ENCODE measurements at places on chromosomes 12 and 14.

GRCh38 chr12:120224304-120225199, 23.6 kb upstream of the RPLP0 start:
- H3K36me3 ChIP-seq = peaks cover 31% of the 10 kb centered on the region
- H3K4me1 ChIP-seq = peaks cover 86% of the 10 kb centered on the region
- no peak for DNase-seq

GRCh38 chr14:105019861-105020814, 745 bp downstream of the CDCA4 start:
- H3K36me3 ChIP-seq = peaks cover 7% of the 10 kb centered on the region
- peak overlapping the region; percentile 88 for H3K4me3 ChIP-seq
- H3K4me1 ChIP-seq = peaks cover 54% of the 10 kb centered on the region
- no peaks in the 10 kb centered on the region for H3K27me3 ChIP-seq
- no peak for DNase-seq

GRCh38 chr14:63899953-63900352, 47.1 kb downstream of the SYNE2 start:
- H3K4me1 ChIP-seq = peaks cover 29% of the 10 kb centered on the region
- no peak for DNase-seq
- H3K36me3 ChIP-seq = no peaks in the 10 kb centered on the region
- H3K4me3 ChIP-seq = no peak overlapping the region

- H3K4me3 ChIP-seq = no peak within 1 kb of the TSS
- H3K36me3 ChIP-seq = no peaks in the 10 kb centered on the region
- H3K4me1 ChIP-seq = no peaks in the 10 kb centered on the region
- no peak for DNase-seq
- no peaks in the 10 kb centered on the region for H3K27me3 ChIP-seq
- H3K27ac ChIP-seq = no peak within 1 kb of the TSS
These were observed at the start of gene SLCO1A2 for GRCh38 chr12:21334771-21335325. Gene SLCO1A2, minus strand, starts transcription at chr12:21334917. Its CDS starts 270 bp downstream, at chr12:21334647.

GRCh38 chr14:100905166-100905565, 1.6 kb upstream of the RTL1 start:
- H3K4me1 ChIP-seq = no peaks in the 10 kb centered on the region
- no peaks in the 10 kb centered on the region for H3K27me3 ChIP-seq
- no peaks in the 10 kb centered on the region for H3K36me3 ChIP-seq
- no peak for DNase-seq
- H3K4me3 ChIP-seq = no peak overlapping the region

DNA sequence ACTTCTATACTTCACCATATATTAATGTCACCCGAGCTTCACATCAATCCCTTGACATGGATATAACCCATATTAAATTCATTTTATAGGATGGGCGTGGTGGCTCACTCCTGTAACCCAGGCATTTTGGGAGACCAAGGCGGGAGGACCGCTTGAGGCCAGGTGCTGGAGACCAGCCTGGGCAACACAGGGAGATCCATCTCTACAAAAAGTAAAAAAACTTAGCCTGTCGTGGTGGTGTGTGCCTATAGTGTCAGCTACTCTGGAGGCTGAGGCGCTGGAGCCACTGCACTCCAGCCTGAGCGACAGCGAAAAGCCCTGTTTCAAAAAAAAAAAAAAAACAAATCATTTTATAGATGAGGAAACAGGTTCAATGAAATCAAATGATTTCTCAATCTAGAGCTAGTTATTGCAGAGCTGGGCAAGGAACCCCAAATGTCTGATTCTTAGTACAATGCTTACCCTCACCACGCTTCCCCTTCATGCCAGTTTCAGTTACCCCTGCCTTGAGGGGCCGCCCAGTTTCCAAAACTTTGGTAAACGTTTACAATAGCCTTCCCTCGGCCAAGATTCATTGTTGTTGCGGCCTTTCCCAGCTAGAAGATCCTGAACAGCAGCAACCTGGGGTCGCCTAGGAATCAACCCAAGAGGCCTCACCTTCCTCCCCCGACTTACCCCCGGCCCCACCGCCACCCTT, 751 bp downstream of the PSMB5 start:
- peak overlapping the region; percentile 98 for H3K27ac ChIP-seq
- DNase-seq = no peak
- H3K4me1 ChIP-seq = no peaks in the 10 kb centered on the region
- H3K27me3 ChIP-seq = no peaks in the 10 kb centered on the region
- peaks cover 8% of the 10 kb centered on the region for H3K36me3 ChIP-seq
- peak overlapping the region; percentile 90 for H3K4me3 ChIP-seq

DNA sequence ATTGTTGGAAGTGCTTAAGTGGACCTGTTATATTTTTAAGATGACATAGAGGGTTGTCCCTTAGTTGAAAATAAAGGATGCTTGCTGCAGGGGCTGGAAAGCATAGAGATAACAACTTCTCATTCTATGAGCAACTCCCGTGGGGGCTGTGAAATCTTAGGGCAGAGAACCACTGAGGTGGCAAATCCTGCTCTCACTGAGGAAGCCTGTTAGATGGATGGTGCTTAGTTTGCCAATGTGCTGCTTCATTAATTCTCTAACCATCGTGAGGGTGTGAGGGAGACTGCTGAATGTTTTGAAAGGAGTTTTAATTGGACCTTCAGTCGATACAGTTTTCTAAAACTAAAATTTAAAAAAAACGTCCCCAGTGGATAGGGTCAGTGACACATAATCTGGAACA, 46.5 kb downstream of the PTPRO start:
- H3K36me3 ChIP-seq = no peaks in the 10 kb centered on the region
- no peaks in the 10 kb centered on the region for H3K27me3 ChIP-seq
- H3K27ac ChIP-seq = no peak overlapping the region
- H3K4me3 ChIP-seq = no peak overlapping the region
- DNase-seq = no peak
- H3K4me1 ChIP-seq = no peaks in the 10 kb centered on the region

GRCh38 chr12:50581226-50582184, 76.7 kb downstream of the DIP2B start:
- H3K36me3 ChIP-seq = no peaks in the 10 kb centered on the region
- H3K4me3 ChIP-seq = no peak overlapping the region
- no peak overlapping the region for H3K27ac ChIP-seq
- H3K4me1 ChIP-seq = peaks cover 8% of the 10 kb centered on the region

- no peaks in the 10 kb centered on the region for H3K36me3 ChIP-seq
- no peak overlapping the region for H3K27ac ChIP-seq
- DNase-seq = no peak
- H3K27me3 ChIP-seq = no peaks in the 10 kb centered on the region
These were observed 230.7 kb downstream of the BCL11B start for GRCh38 chr14:99041141-99041819.

GRCh38 chr14:68495101-68496039, 297.5 kb downstream of the ZFP36L1 start:
- no peaks in the 10 kb centered on the region for H3K36me3 ChIP-seq
- H3K4me3 ChIP-seq = no peak overlapping the region
- H3K4me1 ChIP-seq = no peaks in the 10 kb centered on the region
- no peak for DNase-seq

- H3K4me1 ChIP-seq = no peaks in the 10 kb centered on the region
- no peak for DNase-seq
- H3K36me3 ChIP-seq = no peaks in the 10 kb centered on the region
- H3K27ac ChIP-seq = no peak overlapping the region
- no peaks in the 10 kb centered on the region for H3K27me3 ChIP-seq
These were observed 310.1 kb downstream of the SYT1 start for GRCh38 chr12:79174626-79175025.

GRCh38 chr12:48106681-48107613, 1.1 kb upstream of the SENP1 start:
- H3K27me3 ChIP-seq = no peaks in the 10 kb centered on the region
- H3K4me3 ChIP-seq = peak overlapping the region; percentile 94
- peaks cover 8% of the 10 kb centered on the region for H3K36me3 ChIP-seq
- H3K27ac ChIP-seq = peak overlapping the region; percentile 100
- peaks cover 20% of the 10 kb centered on the region for H3K4me1 ChIP-seq
- no peak for DNase-seq

GRCh38 chr14:49893309-49894213, 679 bp downstream of the ARF6 start:
- peak overlapping the region; percentile 97 for H3K27ac ChIP-seq
- DNase-seq = no peak
- H3K4me3 ChIP-seq = peak overlapping the region; percentile 80
- H3K27me3 ChIP-seq = no peaks in the 10 kb centered on the region
- peaks cover 7% of the 10 kb centered on the region for H3K36me3 ChIP-seq
- peaks cover 3% of the 10 kb centered on the region for H3K4me1 ChIP-seq

- no peak overlapping the region for H3K27ac ChIP-seq
- H3K36me3 ChIP-seq = no peaks in the 10 kb centered on the region
- H3K4me1 ChIP-seq = no peaks in the 10 kb centered on the region
- no peak for DNase-seq
These were observed 30.1 kb downstream of the NPC2 start for GRCh38 chr14:74462993-74463392.

DNA sequence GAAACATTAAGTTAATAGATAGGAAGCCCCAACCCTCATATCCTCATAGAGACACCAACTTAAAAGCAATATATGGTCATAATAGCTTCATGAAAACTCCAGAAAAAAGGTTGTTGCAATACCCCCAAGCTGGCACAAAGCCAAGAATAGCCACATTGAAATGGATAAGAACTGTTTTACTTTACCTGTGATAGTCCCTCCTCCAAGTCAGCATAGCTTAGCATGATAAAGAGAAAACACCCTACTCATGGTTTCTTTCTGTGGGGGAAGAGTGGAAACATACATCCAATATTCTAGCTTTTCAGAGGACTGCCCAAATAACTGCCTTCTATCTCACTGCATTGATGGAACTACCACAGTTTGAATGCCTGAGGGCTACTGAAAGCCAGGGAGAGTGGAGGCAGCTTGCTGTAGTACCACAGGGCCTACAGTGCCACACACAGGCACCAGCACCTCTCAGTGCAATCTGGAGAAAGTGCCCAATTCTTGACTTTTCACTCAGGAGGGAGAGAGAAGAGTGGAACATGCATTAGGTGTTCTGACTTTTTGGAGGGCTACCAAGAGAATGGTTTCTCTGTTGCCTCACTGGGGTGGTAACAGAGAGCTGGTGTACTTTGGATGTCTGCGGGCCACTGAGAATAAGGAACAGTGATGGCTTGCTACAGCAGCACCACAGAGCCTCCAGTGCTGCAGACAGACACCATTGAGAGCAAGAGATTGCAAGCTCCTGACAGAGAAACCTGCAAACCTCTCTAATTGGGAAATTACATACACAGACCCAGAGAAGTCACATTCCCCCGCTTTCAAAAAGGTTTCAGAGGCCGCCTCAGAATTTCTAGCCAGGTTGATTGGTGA, 157.1 kb upstream of the GARIN2 start:
- H3K27me3 ChIP-seq = no peaks in the 10 kb centered on the region
- H3K4me1 ChIP-seq = no peaks in the 10 kb centered on the region
- no peak overlapping the region for H3K27ac ChIP-seq
- DNase-seq = no peak

- no peaks in the 10 kb centered on the region for H3K27me3 ChIP-seq
- H3K36me3 ChIP-seq = no peaks in the 10 kb centered on the region
- DNase-seq = no peak
- H3K4me3 ChIP-seq = no peak overlapping the region
- no peak overlapping the region for H3K27ac ChIP-seq
These were observed 2.6 kb upstream of the MAP4K5 start for GRCh38 chr14:50534997-50535396.

- no peak overlapping the region for H3K27ac ChIP-seq
- no peak overlapping the region for H3K4me3 ChIP-seq
- no peak for DNase-seq
- no peaks in the 10 kb centered on the region for H3K27me3 ChIP-seq
- H3K36me3 ChIP-seq = peaks cover 4% of the 10 kb centered on the region
These were observed 14.8 kb downstream of the DDX24 start for GRCh38 chr14:94066089-94066676.

DNA sequence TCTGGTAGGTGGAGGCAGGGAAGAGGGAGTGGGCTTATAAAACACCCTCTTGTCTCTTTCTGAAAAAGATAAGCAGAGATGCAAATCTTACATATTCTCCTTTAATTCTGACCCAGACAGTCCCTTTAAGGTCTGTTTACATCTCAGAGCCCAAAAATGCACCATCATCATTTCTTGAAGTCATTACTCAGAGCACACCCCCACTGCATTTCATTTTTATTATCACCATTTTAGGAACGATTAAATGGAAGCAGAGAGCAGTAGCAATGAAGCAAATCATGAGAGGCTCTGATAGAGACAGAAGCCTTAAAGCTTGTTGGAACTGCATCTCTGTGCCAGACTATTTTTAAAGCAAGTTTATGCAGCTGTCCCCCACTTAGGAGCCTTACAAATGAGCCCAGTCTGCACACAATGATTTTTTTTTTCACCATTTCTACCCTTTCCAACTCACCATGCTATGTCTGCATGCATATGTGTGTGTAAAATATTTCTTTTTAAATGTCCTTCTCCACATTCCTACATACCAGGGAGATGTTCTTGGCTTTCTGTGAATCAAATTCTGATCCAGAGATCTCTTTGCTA, 311.0 kb downstream of the GRIN2B start:
- no peak overlapping the region for H3K4me3 ChIP-seq
- DNase-seq = no peak
- H3K36me3 ChIP-seq = no peaks in the 10 kb centered on the region
- no peaks in the 10 kb centered on the region for H3K4me1 ChIP-seq
- no peak overlapping the region for H3K27ac ChIP-seq
- H3K27me3 ChIP-seq = no peaks in the 10 kb centered on the region

GRCh38 chr14:51304941-51305340, 64.9 kb downstream of the TMX1 start:
- H3K4me3 ChIP-seq = no peak overlapping the region
- no peaks in the 10 kb centered on the region for H3K4me1 ChIP-seq
- H3K27me3 ChIP-seq = no peaks in the 10 kb centered on the region
- no peak for DNase-seq
- H3K36me3 ChIP-seq = no peaks in the 10 kb centered on the region

DNA sequence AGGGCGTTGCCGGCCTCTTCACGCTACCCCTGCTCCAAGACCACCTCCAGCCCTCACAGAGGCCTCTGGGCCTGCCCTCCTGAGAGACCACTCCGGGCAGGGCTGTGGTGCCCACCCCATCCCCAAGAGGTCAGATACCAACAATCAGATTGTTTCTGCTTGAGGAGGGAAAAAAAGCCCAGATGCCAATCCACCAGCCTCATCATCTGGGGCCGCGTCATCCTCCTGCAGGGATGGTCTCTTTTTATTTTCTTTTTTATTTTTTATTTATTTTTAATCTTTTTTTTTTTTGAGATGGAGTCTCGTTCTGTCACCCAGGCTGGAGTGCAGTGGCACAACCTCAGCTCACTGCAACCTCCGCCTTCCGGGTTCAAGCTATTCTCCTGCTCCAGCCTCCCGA, 93.4 kb downstream of the FBXL14 start:
- no peak for DNase-seq
- H3K27me3 ChIP-seq = no peaks in the 10 kb centered on the region
- no peaks in the 10 kb centered on the region for H3K36me3 ChIP-seq

DNA sequence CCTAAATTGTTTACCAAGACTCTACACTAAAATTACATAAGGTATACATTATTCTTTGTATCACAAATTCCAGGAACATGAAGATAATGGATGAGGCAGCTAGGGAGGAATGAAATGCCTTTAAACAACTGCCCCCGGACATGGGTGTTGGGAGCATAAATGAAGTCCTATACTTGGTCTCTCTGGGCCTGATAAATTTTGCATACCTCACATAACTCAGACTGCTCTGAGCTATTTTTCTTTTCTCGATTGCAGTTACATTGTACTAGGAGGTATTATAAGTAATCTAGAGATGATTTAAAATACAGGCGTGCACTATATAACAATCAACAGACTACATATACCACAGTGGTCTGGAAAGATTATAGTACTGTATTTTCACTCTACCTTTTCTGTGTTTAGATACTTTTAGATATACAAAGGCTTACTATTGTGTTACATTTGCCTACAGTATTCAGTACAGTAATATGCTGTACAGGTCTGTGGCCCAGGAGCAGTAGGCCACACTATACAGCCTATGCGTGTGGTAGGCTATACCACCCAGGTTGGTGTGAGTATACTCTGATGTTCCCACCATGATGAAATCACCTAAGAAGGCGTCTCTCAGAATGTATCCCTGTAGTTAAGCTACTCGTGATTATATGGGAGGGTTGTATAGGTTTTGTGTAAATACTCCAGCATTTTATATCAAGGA, 14.3 kb downstream of the FNTB start:
- no peaks in the 10 kb centered on the region for H3K4me1 ChIP-seq
- H3K4me3 ChIP-seq = no peak overlapping the region
- no peak overlapping the region for H3K27ac ChIP-seq
- H3K27me3 ChIP-seq = no peaks in the 10 kb centered on the region

All from Panc1 (cell line).